ENCODE measurements at places on chromosomes 1 and 21.

GRCh38 chr1:50605186-50605875 is 182.1 kb upstream of the DMRTA2 start:
- no peak for DNase-seq

DNA sequence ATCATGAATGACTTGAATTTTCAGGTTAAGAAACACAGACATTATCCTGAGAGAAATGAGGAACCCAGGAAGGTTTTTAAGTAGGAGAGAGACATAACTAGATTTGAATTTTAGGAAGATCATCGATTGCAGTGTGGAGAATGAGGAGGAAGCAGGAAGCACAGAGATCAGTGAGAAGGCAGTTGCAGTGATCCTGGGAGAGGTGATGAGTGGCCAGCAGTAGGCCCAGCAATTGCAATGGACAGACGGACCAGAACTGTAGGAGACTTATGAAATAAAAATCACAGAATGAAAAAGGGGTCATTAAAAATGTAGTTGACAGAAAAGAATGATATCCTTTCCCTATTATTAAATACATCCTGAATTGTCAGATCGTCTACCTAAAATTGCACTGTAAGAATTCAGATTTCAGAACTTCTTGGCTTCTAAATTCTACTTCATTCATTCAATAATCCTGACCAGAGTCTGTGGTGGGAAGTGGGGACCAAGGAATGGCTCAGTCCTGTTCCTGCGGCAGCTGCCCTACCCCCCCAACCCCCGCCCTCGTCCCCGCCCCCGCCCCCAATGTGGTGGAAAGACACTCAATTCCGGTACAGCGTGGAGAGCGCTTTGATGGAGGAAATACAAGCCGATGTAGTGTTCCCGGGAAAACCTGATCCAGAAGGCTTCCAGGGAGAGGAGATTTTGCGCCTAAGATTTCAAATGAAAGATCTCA is 35.1 kb downstream of the SLC2A1 start:
- DNase-seq = no peak

- DNase-seq = no peak
Observed at GRCh38 chr1:230216896-230217295, 149.9 kb downstream of the GALNT2 start.

- DNase-seq = no peak
Observed at GRCh38 chr1:22184892-22185612, 42.2 kb upstream of the WNT4 start.

All from stimulated activated CD4-positive, alpha-beta T cell treated with anti-CD3 and anti-CD28 coated beads, TNF-alpha, amount 100 ng/mL, for 4 hours (primary cell).